ENCODE measurements at places on chromosomes 1 and 21.

DNA sequence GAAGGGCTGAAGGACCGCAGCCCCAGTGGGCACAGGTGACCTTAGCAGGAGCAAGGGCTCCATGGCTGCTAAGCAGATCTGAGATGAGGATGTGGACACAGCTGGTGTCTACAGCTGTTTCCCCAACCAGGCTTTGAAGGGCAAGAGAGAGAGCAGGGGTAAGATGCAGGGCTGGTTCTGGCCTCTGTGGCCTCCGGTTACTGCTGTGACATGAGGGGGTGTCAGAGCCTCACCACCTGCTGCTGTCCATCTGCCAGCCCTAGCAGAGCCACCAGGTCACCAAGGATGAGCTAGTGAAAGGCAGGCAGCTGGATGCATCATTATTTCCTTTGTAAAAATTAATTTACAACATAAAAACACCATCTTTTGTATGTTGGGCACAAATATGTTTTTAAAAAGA, 33.4 kb downstream of the OBSCN start:
- no peak for DNase-seq

- peak; percentile 18 for DNase-seq
Measured at GRCh38 chr1:12480748-12481362, 137.2 kb downstream of the DHRS3 start.

- no peak for DNase-seq
Measured at GRCh38 chr1:208189716-208190115, 54.5 kb downstream of the PLXNA2 start.

DNA sequence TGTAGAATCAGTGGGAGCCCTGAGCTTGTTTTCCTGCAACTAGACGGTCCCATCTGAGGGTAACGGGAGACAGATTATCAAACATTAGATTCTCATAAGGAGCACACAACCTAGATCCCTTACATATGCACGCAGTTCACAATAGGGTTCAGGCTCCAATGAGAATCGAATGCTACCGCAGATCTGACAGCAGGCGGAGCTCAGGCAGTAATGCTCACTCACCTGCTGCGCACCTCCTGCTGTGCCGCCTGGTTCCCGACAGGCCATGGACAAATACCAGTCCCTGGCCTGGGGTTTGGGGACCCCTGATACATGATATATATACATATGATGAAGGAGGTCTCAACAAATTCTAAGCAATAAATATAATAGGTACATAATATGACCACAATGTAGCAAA, 19.7 kb upstream of the SMIM12 start:
- DNase-seq = no peak

- no peak for DNase-seq
Measured at GRCh38 chr1:204624631-204625216, 60.8 kb downstream of the LRRN2 start.

DNA sequence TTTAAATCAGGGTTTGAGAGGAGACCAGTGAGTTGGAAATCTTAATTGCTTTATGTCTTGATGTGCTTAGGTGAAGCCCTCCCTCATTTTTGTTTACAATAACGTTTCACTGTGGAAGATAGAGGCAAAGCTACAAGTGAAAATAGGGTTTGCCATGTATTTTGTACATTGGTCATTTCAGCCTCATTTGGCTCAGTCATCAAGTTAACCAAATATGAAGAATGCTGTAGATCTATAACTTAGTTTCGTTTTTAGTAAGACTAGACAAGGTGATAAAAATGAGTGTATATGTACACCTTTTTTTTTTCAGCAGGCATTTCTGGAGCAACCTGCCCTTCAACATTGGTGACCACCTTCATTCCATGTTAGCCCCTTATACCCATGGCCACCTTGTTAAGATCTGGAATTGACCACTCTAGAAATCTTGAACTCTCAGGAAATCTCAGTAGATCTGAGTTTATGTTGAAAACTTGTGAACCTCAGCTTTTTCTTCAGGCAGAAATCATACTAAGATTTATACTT, 2.9 kb downstream of the NFYC start:
- no peak for DNase-seq

DNA sequence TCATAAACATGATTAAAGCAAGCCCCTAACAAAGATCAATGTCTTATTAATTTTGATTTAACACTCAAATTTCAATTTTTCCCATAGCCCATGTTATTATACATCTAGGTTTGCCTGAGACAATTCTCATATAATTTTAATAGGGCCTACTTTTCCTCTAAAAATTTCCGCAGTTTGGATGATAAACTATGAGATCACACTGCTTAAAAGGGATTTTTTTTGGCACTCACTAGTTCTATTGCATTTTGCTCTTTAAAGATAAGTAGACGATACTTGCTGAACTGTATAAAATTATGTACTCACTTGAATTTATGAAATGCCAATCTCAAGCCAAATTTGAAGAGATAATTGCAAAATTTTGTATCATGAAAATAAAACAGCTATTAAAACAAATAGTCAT, 480.4 kb upstream of the ZRANB2 start:
- no peak for DNase-seq

- no peak for DNase-seq
Measured at GRCh38 chr21:41399246-41399800, 26.7 kb upstream of the MX1 start.

DNA sequence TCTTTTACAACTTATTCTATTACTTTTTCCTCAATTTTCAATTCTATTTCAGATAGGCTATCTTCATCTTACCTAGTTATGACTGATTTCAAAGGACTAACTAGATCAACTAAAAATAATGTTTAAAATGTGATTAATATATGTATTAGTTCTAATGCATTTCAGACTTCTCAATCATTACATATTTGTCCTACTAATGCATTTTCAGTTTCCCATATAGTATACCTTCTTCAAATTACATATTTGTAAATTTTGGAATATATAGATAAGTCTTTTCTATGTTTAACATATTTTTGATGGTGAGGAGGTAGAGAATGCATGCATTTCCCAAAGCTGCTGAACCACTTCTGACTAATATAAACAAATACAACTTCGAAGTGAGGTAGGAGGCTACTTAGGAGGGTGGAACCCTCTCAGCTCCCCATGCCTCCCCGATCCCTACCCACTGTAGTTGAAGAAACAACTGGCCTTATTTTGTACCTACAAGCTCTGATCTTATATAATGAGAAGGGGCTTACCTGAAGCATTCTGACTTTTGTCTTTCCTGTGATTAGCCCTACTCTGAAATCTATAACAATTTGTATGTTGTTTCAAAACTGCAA, 1.7 kb downstream of the TRMT1L start:
- DNase-seq = no peak

DNA sequence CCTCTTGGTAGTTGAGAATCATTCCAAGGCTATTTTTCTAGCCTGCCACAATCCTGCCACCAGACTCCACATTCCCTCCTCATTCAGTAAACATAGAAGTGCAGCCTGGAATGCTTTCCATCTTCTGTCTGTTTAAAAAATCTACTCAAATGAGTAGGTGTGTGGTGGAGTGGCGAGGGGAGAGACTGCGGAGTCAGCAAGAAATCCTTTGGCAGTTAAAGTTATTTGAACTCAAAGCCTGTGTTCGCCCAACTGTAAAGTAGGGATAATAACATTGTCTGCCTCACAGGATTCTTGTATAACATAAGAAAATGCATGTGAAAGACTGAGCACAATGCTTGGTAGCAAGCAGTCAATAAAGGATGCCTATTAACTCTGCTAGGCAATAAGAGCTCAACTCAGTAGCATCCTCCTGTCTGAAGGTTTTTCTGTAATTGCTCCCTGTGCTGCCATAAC, 22.2 kb upstream of the DPT start:
- no peak for DNase-seq

- DNase-seq = no peak
Measured at GRCh38 chr1:22527122-22527521, 36.2 kb upstream of the EPHA8 start.

DNA sequence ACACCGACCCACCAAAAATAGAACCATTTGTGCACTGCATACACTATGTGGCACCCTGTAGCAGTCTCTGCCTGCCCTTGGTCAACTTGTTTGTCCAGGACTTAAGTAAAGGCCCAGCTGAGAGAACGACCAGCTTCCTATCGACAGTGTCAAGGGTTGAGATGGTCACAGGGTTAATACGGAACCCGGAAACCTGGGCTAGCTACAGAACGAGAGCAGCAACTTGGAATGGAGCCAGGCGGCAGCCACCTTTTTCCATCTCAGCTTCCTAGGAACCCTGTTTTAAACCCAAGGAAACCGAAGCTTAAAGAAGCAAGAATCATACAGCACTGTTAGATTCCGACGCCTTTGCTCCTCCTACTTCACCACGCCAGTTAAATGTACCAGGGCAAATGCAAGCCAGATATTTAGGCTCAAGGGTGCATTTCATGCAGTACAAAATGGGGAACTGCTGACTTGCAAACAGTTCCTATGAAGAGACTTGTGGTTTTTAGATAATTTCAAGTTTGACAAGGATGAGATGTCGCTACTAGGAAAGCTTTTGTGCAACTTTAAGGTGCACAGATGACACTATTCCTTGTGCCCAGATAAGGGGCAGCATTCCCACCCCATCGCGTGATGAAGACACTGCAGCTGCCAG, 35.5 kb downstream of the SLC66A1 start:
- DNase-seq = no peak

GRCh38 chr1:225881081-225881958, 860 bp downstream of the TMEM63A start:
- DNase-seq = peak; percentile 48

GRCh38 chr1:167663002-167663772, 33.2 kb downstream of the RCSD1 start:
- DNase-seq = peak; percentile 44

GRCh38 chr1:204509186-204509635, 7.0 kb upstream of the MDM4 start:
- DNase-seq = no peak

GRCh38 chr1:26112407-26112775, 767 bp downstream of the PDIK1L start:
- no peak for DNase-seq

DNA sequence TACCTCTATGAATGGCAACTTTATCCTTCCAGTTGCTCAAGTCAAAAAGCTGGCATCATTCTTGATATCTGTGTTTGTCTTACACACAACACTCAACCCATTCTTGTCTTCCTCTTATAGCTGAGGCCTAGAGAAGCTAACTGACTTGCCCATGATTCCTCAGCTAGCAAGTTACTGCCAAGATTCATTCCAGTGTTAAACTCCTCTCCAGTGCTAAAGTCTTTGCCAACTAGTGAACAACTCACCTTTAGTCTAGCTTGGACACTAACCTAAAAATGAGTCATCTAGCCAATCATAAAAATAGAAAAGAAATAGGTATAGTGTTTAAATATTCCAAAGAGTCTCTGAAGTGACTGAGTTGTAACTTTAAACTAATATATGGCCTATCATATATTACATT, 45.6 kb upstream of the RGS2 start:
- DNase-seq = no peak

GRCh38 chr21:32406405-32406804, 6.1 kb upstream of the EVA1C start:
- no peak for DNase-seq

GRCh38 chr1:40825996-40826395, 36.2 kb downstream of the CITED4 start:
- DNase-seq = no peak

DNA sequence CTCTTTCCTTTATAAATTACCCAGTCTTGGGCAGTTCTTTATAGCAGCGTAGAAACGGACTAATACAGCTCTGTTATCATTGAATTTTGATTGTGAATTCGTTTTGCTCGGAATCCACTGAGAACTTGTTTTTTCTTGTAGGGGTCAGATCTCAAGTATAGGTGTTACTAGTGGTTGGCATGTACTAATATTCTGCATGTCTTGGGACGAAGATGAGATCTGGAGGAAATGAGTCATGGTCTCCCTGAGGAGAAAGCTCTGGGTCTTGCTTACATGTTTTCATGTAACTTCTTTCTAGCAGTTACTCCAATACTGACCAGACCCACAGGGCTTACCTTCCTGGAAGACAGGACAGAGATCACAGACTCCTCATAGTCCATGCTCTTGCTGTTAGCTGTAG, 30.3 kb downstream of the ZSCAN20 start:
- no peak for DNase-seq

DNA sequence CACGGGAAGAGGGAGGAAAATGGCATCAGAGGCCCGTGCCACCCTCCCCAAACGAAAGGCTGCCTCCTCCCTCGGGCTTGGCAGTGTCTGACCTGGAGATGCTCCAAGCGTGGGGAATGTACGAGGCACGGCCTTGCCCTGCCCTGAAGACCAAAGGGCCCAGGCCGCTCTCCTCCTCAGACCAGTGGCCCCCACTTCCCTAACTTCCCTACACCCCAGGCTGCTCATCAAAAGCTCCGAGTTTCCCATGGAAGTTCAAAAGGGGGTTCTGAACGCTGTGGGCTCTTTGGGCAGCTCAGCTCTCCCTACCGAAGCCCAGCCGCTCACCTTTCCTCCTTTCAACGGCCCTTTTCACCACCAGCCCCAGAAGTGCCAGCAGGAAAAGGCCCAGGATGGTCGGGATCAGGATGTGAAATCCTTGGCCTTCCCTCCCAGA, 11.8 kb downstream of the FCMR start:
- DNase-seq = no peak

DNA sequence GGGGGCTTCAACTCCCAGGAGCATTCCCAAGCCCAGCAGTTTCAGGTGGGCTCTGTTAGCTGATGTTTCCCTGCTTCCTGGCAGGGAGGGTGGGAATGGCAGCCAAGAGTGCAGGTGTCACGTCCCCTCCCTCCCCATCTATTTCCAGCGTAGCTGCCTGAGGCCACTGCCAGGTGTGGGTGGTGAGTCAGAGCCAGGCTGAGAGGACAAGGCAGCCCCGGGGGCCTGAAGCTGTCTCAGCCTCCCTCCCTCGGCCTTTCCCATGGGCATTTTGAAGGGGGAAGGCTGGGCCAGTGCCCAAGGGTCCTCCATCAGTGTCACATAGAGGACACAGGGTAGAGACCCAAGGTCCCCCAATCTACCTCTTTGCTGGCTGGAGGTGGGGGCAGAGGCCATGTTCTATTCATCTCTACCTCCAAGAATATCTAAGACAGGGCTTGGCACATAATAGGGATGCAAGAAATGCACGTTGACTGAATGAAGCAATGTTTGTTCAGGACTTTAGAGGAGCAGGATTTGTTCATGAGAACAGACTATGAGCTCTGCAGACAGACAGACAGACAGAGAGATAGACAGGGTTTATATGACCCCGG, 34.4 kb upstream of the ID3 start:
- no peak for DNase-seq

- DNase-seq = no peak
Measured at GRCh38 chr1:25754470-25755181, 45.4 kb upstream of the SELENON start.
